ENCODE measurements at places on chromosomes 12 and 14. TPM values are rescaled to one million over a fixed set of nuclear protein-coding genes. Genes with fewer than 3 reads are reported as not detected.
A peak's percentile ranks its signal among the peaks of the same experiment; 100 is the strongest.

DNA sequence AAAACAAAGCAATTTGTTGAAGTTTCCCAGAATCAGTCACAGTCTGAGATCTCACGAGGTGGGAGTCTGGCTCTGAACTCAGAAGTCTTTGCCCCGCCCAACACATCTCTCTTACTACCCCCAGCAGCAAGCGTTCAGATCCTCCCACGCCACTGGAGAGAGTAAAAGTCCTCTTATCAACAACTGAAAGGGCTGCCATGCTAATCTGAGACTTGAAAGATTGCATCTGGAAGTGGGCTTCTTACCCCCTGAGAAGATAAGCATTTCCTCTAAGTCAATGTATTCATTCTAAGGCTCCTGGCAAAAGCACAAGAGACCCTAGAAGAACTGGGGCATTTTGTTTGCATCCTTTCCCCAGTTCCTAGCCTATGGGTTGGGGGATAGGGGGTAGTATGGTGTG lies 34.1 kb upstream of the STON2 start:
- DNase-seq = no peak

DNA sequence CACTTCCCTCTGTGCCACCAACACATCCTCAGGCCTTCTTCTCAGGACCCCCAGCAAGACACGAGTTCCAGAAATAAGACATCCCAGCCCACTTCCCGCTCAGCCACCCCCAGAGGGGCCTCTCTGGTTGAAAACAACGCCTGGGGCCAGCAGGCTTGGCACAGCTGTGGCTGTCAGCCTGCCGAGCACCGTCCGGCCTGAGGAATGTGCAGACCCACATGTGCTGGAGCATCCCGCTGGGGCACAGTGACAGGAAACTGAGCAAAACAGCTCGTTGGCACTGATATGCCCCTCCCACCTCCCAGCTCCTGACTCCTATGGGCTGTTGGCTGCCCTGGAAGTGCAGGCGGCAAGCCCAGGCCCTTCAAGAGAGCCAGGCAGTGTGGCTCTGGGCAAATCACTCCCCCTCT lies 1.4 kb downstream of the SYNE3 start:
- DNase-seq = peak; percentile 96

Gene RNASE4
- total RNA-seq = 21.0 TPM

DNA sequence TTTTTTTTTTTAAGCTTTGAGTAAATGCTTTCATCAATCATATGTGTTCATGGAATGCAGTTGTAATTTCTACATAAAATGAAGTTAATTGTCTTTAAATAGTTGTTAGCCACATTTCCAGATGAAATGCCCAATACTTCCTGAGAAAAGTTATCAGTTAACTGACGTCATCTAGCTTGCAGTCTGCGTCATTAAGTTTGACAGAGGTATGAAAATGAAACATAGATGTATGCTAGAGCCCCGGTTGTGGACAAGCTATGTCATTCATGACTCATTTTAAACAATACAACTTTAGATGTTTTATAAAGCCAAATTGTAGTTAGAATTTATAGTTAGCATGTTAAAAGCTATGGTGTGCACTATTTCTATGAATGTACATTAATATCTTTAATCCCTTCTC lies 90.7 kb downstream of the PLEKHA5 start:
- DNase-seq = no peak

Gene NEUROD4
- not detected for total RNA-seq

DNA sequence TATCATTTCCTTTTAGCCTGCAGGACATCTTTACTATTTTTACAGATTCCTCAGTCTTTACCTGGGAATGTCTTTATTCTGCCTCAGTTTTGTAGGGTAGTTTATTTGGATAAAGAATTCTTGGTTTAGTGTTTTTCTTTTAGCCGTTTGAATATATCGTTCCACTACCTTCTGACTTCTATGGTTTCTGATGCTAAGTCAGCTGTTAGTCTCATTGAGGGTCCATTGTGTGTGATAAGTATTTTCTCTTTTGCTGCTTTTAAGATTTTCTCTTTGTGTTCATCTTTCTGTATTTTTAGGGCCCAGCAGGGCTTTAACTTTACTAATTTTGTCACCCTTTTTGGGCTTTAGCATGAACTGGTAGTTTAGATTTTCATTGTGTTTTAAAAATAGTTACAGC lies 113.5 kb downstream of the MNAT1 start:
- no peak for DNase-seq

Gene PTCSC3
- not detected for total RNA-seq

Gene LRRC9
- total RNA-seq = under 0.01 TPM

Gene CISTR
- not detected for total RNA-seq

Gene TTC5
- 23.3 TPM for total RNA-seq

DNA sequence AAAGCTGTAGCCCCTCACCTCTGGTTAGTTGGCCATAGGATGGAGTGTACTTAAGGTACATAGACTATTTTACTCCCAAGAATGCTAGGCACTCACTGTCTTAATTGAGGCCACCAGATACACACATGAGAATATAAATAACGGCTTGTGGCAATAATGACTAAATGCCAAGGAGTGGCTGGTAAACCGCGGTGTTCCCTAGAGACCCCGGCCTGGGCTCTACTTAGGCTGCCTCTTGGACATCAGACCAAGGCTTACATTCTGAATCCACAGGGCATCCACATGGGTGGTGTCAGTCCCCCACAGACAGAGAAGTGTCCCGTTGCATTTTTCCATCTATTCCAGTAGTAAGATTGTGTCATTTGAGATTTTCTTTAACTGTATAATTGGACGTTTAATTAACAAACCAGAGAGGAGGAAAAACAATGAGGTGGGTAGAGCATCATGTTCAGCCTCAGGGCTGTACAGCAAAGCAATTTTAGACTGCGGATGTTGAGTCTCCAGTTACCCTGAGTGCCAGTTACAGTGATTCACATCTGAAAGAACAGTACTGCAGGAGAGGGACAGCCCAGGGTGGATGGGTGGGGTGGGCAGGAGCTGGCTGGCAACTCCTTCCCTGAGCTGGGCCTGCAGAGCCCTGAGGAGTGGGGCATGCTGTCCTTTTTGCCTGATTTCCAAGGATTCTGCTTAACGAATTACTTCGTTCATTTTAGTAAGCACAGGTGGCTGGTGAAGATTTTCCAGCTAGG lies 20.5 kb downstream of the CKB start:
- no peak for DNase-seq

Gene NOVA1
- 15.5 TPM for total RNA-seq

GRCh38 chr14:90274808-90275457 lies 18.6 kb downstream of the PSMC1 start:
- no peak for DNase-seq

GRCh38 chr14:23117371-23118020 lies 1.6 kb downstream of the CEBPE start:
- no peak for DNase-seq

- no peak for DNase-seq
Observed at GRCh38 chr12:7295529-7295928, 8.3 kb upstream of the ACSM4 start.

DNA sequence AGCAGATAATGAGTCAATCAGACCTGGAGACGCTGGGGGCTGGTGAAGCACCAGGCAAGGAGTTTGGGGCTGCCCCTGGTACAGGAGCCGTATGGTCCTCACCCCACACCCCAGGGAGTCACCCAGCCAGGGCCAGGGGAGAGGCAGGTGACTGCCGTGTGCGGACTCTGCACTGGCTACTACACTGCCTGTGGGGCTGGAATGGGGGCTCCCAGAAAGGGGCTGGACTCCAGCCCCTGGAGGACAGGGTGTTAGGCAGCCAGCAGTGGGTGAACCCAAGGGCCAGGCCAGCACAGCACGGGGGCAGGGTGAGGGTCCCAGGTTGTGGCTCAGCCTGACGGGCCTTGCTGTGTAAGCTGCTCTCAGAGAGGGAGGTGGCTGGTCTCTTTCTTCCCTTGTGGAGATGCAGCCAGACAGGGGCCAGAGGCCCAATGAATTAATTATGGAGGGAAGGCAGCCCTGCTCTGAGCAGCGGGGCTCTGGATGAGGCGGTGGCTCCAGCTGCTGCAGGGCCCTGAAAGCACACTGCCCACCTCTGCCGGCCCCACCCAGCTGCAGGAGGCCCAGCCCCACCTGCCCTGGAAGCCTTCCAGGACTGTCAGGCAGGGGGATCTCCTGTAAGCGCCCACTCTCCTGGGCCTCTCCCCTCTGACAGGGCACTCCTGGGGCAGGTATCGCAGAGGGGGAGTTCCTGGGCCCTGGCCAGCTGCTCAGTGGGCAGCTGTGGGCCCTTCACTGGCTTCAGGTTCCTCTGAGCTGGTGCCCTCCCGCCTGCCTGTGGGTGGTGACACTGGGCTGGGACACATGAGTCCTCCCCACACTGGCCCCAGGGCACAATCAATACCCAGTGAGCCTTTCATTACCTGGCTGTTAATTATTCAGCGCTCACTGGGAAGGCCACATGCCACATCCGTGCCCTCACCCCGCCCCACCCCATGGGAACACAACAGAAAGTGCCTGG lies 142.5 kb upstream of the C14orf180 start:
- peak; percentile 18 for DNase-seq

DNA sequence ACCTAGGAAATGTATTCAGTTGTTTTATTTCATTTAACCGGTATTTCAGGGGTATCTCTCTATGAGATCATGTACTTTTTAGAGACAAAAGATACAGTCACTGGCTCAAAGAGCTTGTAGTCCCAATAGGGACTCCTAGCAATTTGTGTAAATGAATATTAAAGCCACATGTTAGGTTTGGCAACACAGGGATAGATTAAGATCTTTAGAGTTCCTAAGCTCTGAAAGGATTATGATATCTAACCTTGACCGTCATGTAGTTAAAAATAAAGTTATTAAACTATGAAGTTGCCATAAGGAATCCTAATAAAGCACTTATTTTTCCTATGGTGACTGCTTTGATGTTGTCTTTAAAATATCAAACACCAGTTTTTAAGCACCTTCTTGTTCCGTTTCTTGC lies 100.4 kb upstream of the FGD4 start:
- peak; percentile 26 for DNase-seq

GRCh38 chr12:46223047-46223446 lies 45.8 kb downstream of the SLC38A1 start:
- DNase-seq = no peak

GRCh38 chr12:111405859-111406473 lies at the start of gene SH2B3:
TSS of gene SH2B3 (plus strand) at chr12:111405923. CDS start at chr12:111418146, 12,223 bp downstream.
- DNase-seq = no peak

Gene ACSM4
- total RNA-seq = not detected

DNA sequence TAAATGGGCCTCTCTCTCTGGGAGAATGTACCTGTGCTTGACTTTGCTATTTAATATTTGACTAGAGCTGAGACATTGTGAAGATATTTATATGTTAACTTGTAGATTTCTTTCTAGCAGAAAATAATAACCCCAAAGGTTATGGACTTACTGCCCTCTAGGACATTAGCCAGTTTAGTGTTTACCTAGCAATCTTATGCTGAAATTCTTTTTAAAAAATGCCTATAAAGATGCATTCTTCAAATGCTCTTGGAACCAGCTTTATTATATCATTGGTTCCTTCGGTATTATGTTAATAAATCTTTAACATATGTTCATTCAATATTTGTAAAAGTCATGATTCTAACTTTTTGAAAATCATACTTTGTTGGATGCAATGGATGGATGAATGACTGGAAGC lies 28.0 kb downstream of the GPR19 start:
- DNase-seq = no peak

GRCh38 chr14:34592623-34593022 lies 37.3 kb downstream of the SNX6 start:
- peak; percentile 4 for DNase-seq

Gene LIN7A
- 4.3 TPM for total RNA-seq

- DNase-seq = peak; percentile 14
Observed at GRCh38 chr14:33457617-33458016, 493.3 kb downstream of the EGLN3 start.

DNA sequence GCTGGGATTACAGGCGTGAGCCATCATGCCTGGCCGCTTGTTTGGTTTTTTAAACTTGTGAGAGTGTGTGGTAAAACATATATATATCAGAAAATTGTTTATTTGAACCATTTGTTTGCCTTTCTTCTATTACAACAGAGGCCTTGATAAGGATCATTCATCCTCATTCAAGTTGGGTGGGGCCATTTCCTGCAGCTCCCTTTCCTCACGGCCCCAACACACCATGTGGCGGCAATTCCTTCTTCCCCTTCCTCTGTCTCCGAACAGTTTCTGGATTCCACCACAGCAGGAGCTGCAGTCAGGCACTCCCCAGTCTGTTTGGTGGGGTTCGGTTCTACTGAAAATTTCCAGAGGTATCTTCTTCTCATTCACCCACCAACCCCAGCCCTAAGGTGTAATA lies 42.0 kb upstream of the RASSF3 start:
- no peak for DNase-seq

GRCh38 chr12:92070054-92070863 lies 75.4 kb downstream of the BTG1 start:
- peak; percentile 61 for DNase-seq

Gene BDKRB1
- 1.8 TPM for total RNA-seq

DNA sequence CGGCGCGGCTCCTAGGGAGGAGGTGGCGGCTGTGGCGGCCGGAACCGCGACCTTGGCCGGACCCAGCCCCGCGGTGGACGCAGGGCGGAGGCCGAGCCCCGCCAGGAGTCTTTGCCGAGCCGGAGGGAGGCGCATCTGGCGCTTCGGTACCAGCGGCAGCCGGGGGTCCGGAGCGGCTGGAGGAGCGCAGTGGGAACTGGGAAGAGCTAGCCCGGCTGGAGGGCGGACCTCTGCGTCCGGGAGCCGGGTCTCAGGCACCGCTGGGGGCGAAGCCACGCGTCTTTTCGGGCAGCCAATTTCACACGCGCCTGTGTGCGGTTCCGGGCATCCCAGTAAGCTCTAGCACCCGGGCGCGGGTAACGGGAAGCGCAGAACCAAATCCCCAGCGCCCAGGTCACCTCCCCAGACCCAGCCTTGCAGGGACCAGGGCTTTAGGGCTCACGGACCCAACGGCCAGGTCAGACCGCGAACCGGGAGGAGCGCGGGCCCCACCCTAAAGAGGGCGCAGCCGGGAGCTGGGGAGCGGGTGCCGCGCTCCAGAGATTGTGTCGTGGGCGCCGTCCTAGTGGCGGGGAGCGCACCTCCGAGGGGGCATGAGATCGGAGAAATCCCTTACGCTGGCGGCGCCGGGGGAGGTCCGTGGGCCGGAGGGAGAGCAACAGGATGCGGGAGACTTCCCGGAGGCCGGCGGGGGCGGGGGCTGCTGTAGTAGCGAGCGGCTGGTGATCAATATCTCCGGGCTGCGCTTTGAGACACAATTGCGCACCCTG lies 89.4 kb downstream of the GALNT8 start:
- DNase-seq = peak; percentile 47

GRCh38 chr12:122062832-122063693 lies 15.5 kb upstream of the MLXIP start:
- DNase-seq = peak; percentile 62

GRCh38 chr12:96549341-96549740 lies 60.0 kb downstream of the CFAP54 start:
- DNase-seq = no peak

DNA sequence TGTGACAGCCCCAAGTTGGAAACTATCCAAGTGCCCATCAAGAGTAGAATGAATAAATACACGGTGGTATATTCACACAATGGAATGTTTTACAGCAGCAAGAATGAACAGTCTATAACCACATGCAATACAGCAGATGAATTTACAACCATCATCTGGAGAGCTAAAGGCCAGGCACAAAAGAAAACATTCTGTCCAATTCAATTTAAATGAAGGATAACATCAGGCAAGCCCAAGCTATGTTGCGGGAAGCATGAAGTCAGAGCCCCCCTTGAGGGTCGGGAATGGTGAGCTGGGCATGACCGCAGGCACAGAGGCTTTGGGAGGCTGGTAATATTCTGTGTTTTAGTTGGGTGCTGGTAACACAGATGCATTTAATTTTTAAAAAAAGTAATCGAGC lies 76.0 kb downstream of the SYNE3 start:
- DNase-seq = peak; percentile 27

- no peak for DNase-seq
Observed at GRCh38 chr14:95536036-95536593, 1.3 kb downstream of the GLRX5 start.

- no peak for DNase-seq
Observed at GRCh38 chr14:69358233-69358963, 39.7 kb downstream of the ERH start.

Gene MYF5
- 48.5 TPM for total RNA-seq
